Cortex of kidney (tissue), 1 donor: ENCODE measurements at places on chromosomes 4 and X.

GRCh38 chrX:7261672-7262332 is 113.8 kb upstream of the PUDP start:
- DNase-seq: no peak

GRCh38 chrX:136495043-136495442 is 2.3 kb upstream of the HTATSF1 start:
- no peak for DNase-seq

GRCh38 chr4:8533274-8533865 is 46.8 kb upstream of the GPR78 start:
- DNase-seq: no peak

DNA sequence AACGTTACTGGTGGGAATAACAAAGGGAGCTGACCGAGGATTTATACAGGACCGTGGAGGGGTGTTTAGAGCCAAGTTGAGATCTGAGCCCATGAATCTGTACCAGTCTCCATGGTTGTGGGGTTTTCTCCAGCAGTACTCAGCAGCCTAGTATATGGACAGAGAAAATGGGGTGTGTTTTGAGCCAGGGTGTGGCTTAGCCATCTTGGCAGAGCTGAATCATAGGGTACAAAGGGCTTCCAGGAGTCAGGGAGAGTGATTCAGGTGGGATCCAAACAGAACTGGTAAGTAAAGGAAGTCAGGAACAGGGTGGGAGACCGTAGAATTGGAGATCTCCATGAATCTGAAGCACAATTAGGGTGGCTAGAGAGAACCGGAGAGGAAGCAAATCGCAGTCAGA is 7.4 kb upstream of the HPRT1 start:
- no peak for DNase-seq

DNA sequence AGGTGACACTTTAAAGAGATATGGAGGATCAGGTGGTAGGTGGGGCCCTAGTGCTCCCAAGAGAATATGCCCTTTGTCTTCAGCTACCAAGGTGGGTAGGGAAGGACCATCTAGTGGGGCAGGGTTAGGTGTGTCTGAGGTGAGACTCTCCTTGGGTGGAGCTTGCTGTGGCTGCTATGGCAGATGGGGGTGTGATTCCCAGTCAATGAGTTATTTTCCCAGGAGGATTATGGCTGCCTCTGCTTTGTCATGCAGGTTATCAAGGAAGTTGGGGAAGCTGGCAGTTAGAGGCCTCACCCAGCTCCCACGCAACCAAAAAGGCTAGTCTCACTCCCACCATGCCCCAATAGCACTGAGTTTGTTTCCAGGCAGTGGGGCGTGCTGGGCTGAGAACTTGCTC is 18.0 kb upstream of the SPIN2A start:
- DNase-seq: no peak

DNA sequence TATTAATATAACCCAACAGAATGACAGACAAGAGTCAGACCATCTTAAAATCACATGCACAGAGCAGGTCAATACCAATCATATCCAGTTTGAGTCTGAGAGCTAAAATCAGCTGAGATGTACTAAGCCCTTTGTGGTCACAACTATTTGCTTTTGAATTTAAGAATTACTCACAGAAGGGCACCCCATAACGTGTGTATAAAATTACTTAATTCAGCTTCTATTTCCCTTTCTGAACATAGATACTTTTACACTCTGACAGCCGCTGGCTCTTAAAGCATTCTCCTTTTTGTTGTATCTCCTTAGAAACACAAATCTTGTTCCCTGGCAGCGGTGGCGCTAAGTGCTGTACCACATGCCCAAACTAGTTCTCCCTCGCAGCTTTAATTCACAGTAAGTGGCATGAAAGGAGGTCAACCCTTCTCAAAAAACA is 14.8 kb upstream of the PPARGC1A start:
- DNase-seq: no peak

DNA sequence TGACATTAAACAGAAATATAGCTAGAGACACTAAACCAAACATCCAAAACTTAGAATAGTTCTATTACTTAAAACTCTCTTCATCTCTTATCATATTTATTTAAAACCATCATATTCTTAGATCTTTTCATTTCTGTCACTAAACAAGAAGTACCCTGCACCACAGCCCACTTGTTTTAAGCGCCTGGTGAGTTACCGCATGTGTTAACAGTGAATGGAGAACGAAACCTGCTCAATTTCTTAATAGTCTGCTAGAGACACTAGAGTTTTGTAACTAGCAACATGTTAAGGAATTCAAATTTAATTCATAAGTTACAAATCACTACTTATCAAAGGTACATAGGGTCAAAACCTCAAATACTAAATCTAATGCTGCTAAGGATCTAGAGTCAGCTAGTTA is 111.5 kb downstream of the FBXW7 start:
- no peak for DNase-seq

GRCh38 chrX:38260231-38260630 is 39.6 kb upstream of the SRPX start:
- no peak for DNase-seq

DNA sequence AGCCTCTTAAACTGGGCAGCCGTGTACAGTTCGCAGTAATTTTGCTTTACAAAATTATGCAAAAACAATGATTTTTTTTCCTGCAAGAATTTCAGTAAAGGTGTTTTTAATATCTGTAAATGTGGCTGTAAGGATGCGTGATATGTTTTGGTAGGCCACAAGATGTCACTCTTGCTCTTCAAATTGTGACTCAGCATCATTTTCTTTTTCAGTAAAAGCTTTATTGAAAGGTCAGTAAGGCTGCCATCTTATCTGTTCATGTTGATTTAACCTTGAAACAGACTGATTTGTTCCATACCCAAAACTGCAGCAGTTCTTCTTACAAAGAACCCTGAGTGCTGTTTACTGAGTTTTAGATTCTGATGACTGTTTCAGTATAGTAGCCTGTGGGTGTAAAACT is 39.9 kb downstream of the TXLNG start:
- DNase-seq: no peak

DNA sequence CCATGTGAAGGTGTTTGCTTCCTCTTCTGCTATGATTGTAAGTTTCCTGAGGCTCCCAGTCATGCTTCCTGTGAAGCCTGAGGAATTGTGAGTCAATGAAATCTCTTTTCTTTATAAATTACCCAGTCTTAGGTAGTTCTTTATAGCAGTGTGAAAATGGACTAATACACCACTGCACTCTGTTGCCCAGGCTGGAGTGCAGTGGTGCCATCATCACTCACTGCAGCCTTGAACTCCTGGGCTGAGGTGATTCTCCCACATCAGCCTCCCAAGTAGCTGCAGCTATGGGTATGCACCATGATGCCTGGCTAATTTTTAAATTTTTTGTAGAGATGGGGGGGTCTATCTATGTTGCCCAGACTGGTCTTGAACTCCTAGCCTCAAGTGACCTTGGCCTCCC is 15.8 kb upstream of the IGFBP7 start:
- no peak for DNase-seq

DNA sequence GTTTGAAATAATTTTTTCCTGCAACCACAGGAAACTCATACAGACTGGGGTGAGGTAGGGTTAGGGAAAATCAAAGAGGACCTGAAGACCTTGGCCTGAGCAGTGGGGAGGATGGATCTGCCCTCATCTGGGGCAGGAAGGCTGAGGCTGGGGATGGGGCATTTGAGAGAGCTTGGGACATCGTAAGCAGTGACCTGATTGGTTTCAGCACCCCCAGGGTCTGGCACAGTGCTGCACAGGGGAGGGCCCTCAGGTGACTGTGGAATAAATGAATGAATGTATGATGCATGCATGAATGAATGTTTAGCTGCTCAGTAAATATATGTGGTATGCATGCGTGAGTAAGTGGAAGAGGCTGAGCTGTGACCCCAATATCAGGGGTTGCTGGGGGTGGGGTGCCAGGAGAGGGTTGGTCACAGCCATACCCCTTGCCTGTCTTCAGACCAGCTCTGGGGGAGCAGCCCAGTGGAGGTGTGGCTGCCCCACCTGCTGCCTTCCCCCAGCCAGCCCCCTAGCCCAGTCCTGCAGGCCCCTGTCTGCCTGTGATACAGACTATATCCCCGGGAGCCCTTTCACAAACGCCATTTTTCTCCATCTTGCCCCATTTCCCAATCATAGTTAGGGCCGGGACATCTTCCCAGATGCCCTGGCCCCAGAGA is 11.0 kb upstream of the TNIP2 start:
- no peak for DNase-seq

- no peak for DNase-seq
These were observed 150.0 kb downstream of the ANAPC10 start for GRCh38 chr4:144948009-144948408.

DNA sequence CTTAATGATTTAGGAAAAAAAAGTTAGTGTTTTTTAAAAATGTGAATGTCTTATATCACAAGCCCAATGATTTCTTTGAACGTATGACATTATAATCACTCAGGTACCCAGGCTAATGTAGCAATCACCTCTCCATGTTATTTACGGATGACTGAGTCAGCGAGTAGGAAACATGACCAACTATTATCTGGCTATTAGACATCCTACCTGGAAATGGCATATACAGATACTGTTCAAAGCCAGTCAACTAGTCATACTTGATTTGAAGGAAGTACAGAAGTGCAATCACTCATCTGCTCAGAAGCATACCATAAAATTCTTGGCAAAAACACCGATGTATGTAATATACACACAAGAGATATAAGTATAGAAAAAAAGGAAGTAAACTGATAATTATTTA is 732.5 kb downstream of the ARAP2 start:
- no peak for DNase-seq

DNA sequence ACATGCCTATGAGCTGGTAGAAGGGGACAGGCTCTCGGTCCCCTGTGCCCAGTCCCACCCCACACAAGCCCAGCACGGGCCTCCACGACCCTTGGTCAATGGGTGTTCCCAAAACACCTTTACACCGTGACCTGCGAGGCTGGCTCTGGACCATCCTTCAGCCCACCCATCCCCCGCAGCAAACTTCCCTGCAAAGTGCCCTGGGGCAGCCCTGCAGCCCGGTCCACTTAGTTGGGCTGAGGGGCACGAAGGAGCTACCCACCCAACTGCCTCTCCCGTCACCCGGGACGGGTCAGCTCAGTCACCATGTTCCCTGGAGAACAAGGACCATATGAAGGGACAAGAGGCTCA is 23.4 kb downstream of the WDR1 start:
- DNase-seq: no peak

DNA sequence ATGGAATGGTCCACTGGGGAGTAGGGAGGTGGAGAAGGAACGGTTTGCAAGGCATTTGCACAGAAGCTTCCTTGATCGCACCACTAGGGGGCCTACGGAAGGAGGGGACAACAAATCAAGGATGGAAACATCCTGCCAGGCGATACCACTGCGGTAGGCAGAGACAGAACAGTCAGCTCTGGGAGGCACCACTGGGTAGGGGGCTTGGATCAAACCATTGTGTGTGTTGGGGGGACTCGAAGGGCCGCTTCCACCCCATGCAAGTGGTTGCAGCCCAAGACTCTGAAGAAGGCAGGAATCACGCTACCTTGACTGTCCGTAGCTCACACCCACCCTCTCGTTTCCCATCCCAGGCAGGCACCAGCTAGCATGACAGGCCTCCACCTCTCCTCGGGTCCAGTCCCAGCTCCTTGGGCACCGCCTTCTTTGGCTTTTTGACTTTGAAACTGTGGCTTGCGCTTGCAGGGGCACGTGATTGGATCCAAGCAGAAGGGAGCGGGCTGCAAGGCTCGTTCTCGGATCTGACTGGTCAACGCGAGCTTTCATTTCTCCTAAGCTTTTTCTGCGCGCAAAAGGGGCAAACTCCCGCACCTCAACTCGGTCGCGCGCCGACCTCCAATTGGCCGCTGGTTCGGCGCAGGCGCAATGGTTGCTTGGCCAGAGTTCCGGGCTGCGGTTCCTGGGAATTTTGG is 28.4 kb downstream of the GAGE1 start:
- DNase-seq: no peak

GRCh38 chrX:43556207-43556606 is 99.9 kb upstream of the MAOA start:
- no peak for DNase-seq

DNA sequence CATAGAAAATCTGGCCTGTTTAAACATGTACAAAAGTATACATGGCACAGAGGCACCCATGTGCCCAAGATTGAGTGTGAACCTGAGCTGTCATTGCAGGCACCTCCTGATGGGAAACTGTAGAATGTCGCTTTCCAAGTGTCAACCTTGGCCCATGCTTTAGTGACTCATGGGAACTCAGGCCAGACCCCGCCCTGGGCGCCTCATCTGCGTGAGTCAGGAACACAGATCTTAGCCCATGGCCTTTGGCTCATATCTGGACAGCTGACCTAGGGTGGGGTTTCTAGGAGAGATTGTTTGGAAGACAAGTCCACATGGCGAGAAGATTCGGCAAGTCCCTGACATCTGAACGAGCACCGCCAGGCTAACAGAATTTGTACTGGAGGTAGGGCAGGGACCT is 50.0 kb downstream of the CYTL1 start:
- DNase-seq: no peak

GRCh38 chr4:184064877-184065276 is 152.8 kb downstream of the ENPP6 start:
- no peak for DNase-seq

DNA sequence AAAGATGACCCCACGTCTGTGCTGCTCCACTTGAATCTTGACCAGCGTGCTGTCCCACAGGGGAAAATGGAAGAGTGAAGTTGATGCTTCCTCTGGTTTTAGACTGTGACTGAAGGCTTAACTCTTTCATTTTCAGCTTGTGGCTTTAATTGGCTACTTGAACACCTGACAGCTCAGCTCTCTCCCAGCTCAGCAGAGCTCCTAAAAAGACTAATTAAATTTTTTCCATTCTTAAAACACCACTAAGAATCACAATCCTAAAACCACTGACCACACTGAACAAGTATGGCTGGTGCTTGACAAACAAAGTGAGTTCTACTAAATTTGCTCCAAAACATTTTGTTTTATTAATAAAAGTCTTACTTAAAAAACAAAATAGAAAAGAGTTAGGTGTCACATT is 71.7 kb downstream of the SRPX start:
- no peak for DNase-seq

GRCh38 chr4:22014222-22014741 is 65.7 kb upstream of the KCNIP4 start:
- DNase-seq: no peak

GRCh38 chrX:45591650-45592049 is 391.0 kb upstream of the DIPK2B start:
- DNase-seq: no peak

DNA sequence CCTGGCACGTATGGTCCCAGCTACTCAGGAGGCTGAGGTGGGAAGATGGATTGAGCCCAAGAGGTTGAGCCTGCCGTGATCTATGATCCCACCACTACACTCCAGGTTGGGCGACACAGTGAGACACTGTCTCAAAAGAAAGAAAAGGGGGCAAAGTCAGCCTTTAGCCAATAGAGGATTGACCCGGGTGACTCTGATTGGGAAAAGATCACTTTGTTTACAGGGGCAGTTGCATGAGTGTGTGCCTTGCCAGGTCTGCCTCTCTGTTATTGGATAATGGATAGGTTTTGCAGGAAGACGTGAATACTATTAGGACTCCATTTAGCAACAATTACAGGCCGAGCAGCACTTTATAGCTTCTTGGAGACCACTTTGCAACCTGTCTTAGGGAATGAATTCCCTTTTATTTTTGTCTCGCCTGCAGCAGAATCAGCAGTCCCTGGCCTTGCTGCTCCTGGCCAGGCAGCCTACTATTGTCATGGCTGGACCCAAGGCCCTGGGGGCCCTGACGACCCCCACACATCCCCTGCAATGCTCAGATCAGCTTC is 103.2 kb upstream of the PSAPL1 start:
- no peak for DNase-seq
